ENCODE measurements at places on chromosomes 6 and 20. TPM values are rescaled to one million over a fixed set of nuclear protein-coding genes. Genes with fewer than 3 reads are reported as not detected.

Gene PRICKLE4
- total RNA-seq = not detected

- H3K27ac ChIP-seq = no peak overlapping the region
- H3K27me3 ChIP-seq = peaks cover 15% of the 10 kb centered on the region
- no peaks in the 10 kb centered on the region for H3K36me3 ChIP-seq
- DNase-seq = no peak
- H3K4me3 ChIP-seq = no peak overlapping the region
Measured at GRCh38 chr6:148854096-148854495, 107.3 kb downstream of the UST start.

GRCh38 chr6:155493694-155494143, 38.1 kb upstream of the NOX3 start:
- H3K4me3 ChIP-seq = no peak overlapping the region
- DNase-seq = peak; percentile 36
- no peaks in the 10 kb centered on the region for H3K27me3 ChIP-seq
- H3K4me1 ChIP-seq = peaks cover 12% of the 10 kb centered on the region
- peaks cover 6% of the 10 kb centered on the region for H3K36me3 ChIP-seq

DNA sequence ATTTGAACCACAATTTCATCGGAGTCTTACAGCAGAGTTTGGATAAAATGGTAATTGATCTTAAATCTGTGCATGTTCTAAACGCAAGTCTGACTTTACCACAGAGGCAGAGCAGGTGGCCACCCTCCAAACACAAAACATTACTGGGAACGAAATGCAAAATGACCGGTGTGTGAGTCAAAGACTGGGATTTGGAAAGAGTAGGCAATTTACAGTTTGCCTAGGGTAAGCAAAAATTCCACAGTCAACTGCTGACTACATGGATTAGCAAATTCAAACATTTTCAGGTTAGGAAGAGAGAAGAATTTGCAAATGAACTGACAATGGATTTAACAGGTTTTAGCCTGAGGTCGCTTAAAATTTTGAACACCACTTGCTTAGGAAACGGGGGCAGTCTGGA, 444.4 kb downstream of the HDGFL1 start:
- no peaks in the 10 kb centered on the region for H3K4me1 ChIP-seq
- no peak overlapping the region for H3K27ac ChIP-seq
- H3K27me3 ChIP-seq = peaks cover 5% of the 10 kb centered on the region
- DNase-seq = no peak
- H3K4me3 ChIP-seq = no peak overlapping the region

DNA sequence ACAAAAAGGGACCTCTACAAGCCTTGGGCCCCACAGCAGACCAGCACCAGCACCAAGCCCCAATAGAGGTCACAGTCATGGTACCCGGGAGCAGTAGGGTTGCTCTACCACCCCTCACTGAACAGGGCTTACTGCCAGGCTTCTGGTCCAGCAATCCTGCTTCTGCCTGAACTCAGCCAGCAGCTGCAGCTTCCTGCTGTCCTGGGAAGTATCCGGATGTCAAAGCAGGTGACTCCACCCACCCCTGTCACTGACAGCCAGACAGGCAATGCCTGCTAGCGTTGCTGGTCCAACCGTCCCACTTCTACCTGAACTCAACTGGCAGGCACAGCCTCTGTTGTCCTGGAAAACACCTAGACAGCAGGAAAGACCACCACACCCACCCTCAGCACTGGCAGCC, 47.0 kb upstream of the PCSK2 start:
- no peak overlapping the region for H3K27ac ChIP-seq
- H3K36me3 ChIP-seq = peaks cover 8% of the 10 kb centered on the region
- no peaks in the 10 kb centered on the region for H3K27me3 ChIP-seq
- H3K4me3 ChIP-seq = no peak overlapping the region
- DNase-seq = no peak
- no peaks in the 10 kb centered on the region for H3K4me1 ChIP-seq

GRCh38 chr6:122408702-122409458, 9.4 kb downstream of the HSF2 start:
- H3K4me3 ChIP-seq = peak overlapping the region; percentile 95
- DNase-seq = no peak
- H3K27ac ChIP-seq = peak overlapping the region; percentile 100
- H3K4me1 ChIP-seq = peaks cover 75% of the 10 kb centered on the region
- no peaks in the 10 kb centered on the region for H3K27me3 ChIP-seq
- H3K36me3 ChIP-seq = peaks cover 33% of the 10 kb centered on the region

DNA sequence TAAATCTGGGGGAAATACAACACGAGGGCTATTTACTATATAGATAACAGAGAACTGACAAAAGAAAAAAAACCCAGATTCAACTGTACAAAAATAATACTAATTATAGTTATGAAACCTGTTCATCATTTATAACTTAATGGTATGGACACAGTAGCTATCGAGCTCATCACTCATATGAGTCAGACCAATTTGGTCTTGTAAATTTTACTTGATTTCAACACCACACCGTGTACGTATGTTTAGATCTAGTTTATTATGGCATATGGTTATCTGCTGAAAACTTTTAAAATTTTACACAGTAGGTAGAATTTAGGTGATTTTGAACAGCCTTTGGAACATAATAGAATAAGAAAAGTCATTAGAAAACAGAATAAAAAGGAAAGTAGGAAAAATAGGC, 5.5 kb downstream of the MYLK4 start:
- peaks cover 11% of the 10 kb centered on the region for H3K27me3 ChIP-seq
- peaks cover 4% of the 10 kb centered on the region for H3K4me1 ChIP-seq
- no peak for DNase-seq
- no peak overlapping the region for H3K4me3 ChIP-seq
- H3K36me3 ChIP-seq = no peaks in the 10 kb centered on the region

- no peak overlapping the region for H3K4me3 ChIP-seq
- H3K27ac ChIP-seq = no peak overlapping the region
- H3K27me3 ChIP-seq = no peaks in the 10 kb centered on the region
- DNase-seq = no peak
Measured at GRCh38 chr20:25496968-25497401, 88.3 kb downstream of the NINL start.

DNA sequence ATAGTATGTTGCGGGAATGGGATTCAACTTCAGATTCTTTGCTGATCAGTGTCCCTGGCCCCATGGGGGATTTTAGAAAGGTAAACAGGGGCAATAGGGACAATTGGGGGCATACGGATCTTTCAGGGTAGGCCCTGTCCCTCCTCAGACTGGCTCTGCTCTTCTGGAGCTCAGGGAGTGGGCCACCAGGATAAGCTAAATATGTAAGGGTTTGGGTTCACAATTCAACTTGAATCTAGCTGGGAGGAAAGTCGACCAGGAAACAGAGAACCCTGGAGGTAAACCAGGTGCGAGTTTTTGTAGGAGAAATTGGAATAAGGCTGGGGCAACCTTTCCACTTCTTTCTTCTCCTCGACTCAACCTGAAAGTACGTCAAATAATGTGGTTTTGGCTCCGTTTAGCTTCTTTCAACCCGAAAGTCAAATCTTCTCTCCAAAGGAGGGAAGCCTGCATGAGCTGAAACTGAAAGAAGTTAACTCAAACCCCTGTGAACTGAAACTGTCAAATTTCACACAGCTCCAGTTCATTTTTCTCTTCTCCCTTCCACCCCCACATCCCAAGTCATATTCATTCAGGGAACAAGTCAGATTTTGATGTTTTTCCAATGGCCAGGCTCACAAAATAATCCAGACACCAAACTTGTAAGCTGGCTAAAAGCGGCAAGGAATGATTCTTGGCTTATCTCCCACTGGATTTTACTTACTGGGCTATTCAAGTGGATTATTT, 278.2 kb downstream of the CLIC5 start:
- no peaks in the 10 kb centered on the region for H3K27me3 ChIP-seq
- H3K36me3 ChIP-seq = no peaks in the 10 kb centered on the region
- peak; percentile 41 for DNase-seq
- peak overlapping the region; percentile 50 for H3K4me3 ChIP-seq
- H3K27ac ChIP-seq = peak overlapping the region; percentile 79

DNA sequence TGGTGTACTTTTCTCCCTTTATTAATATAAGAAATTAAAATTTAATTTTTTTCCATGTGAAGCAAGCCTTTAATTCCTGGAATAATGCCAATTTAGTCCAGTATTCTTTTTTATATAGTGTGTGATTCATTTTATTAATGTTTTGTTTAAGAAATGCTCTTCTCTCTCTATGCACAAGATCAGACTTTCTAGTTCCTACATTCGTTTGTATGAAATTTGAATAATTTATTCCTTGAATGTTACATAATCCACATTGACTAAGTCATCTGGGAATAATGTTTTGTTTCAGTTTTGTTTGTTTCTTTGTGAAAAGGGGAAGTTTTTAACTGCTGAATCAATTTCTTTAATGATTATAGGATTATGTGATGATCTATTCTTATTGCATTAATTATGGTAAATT, 181.4 kb upstream of the ID4 start:
- DNase-seq = no peak
- no peaks in the 10 kb centered on the region for H3K36me3 ChIP-seq
- no peak overlapping the region for H3K4me3 ChIP-seq
- H3K27me3 ChIP-seq = no peaks in the 10 kb centered on the region

GRCh38 chr6:155328539-155329459, 14.5 kb upstream of the TFB1M start:
- DNase-seq = no peak
- no peaks in the 10 kb centered on the region for H3K27me3 ChIP-seq
- no peak overlapping the region for H3K27ac ChIP-seq

DNA sequence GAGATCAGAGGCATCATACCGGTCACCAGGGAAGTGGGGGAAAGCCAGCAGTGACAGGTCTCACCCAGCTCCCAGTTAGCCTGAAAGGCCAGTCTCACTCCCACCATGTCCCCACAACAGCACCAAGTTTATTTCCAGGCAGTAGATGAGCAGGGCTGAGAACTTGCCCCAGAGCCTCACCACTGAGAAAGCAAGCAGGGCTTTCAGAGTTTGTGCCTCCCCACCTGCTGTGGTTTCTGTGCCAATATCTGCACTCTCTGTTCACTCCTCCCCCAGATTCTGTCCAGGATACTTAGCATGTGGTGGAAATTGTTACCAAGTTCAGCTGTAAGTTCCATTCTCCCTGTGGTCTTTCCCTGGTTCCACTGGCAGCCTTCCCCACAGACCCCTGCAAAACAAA, 255.0 kb upstream of the HTR1E start:
- no peaks in the 10 kb centered on the region for H3K36me3 ChIP-seq
- H3K27me3 ChIP-seq = no peaks in the 10 kb centered on the region

DNA sequence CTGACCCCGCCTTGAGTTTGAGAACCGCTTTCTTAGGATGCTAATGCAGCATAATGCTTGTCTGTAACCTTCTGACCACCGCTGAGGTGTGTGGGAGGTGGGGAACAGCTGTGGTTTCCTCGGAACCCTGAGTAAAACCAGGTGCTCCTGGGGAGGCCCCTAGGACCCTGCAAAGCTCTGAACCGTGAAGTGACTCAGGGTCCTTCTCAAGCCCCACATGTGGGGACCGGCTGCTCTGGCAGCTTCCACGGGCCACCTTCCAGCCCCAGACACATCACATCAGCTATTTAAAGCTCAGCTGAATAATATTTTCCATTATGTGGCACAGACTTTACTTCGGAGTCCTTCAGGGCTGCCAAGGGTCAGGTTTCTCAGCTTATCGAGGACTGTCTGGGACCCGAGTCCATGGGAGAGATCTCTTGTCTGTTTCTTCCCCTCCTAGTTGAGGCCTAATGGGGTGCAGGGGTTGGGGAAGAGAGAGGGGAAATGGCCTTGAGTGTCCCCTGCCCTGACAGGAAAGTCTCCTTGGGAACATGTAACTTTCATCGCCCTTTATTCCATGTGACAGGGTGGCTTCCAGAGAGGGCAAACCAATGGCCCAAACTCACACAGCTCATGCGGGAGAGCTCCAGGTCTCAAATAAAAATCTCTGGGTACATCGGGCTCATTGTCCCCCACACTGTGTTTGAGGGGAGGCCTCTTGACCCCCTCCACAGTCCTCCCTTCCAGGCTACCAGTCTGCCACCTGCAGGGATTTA, 186.1 kb upstream of the SLC24A3 start:
- no peaks in the 10 kb centered on the region for H3K4me1 ChIP-seq
- no peak for DNase-seq
- no peak overlapping the region for H3K4me3 ChIP-seq
- H3K36me3 ChIP-seq = no peaks in the 10 kb centered on the region
- H3K27ac ChIP-seq = no peak overlapping the region

- no peaks in the 10 kb centered on the region for H3K36me3 ChIP-seq
- H3K4me3 ChIP-seq = no peak overlapping the region
- H3K4me1 ChIP-seq = no peaks in the 10 kb centered on the region
- no peak for DNase-seq
- no peak overlapping the region for H3K27ac ChIP-seq
- no peaks in the 10 kb centered on the region for H3K27me3 ChIP-seq
Measured at GRCh38 chr20:54431156-54431944, 44.0 kb upstream of the DOK5 start.

DNA sequence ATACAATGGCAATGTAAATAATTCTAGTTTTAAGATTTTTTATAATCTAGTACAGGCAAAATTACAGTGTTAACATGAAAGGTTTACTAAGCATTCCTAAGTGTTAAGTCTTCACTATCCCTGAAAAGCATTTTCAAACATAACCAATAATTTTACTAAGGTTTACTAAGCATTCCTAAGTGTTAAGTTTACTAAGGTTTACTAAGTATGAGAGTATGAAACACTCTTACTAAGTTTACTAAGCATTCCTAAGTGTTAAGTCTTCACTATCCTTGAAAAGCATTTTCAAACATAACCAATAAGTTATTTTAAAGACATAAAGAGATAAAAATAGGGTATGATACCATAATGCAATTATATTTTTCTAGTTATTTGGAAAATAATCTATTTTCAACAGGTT, 82.6 kb downstream of the PRSS35 start:
- no peak overlapping the region for H3K27ac ChIP-seq
- peaks cover 4% of the 10 kb centered on the region for H3K4me1 ChIP-seq
- no peak overlapping the region for H3K4me3 ChIP-seq
- no peaks in the 10 kb centered on the region for H3K36me3 ChIP-seq
- no peak for DNase-seq

Gene CTNNBL1
- 102 TPM for total RNA-seq

DNA sequence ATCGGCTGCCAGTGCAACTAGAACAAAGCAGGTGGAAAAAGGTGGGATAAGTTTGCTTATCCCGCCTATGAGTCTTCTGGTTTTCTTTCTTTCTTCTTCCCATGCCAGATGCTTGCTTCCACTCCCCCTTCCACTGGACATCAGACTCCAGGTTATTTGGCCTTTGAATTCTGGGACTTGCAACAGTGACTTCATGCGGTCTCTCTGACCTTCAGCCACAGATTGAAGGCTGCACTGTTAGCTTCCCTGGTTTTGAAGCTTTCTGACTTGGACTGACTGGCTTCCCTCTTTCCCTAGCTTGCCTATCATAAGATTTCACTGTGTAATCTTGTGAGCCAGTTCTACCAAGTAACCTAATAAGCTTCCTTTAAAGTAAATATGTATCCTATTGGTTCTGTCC, 878.4 kb upstream of the GJE1 start:
- H3K27ac ChIP-seq = no peak overlapping the region
- H3K4me3 ChIP-seq = no peak overlapping the region
- H3K36me3 ChIP-seq = no peaks in the 10 kb centered on the region
- no peak for DNase-seq

Data from activated T-cell treated with anti-CD3 and anti-CD28 coated beads, Interleukin-2, amount 50 U/mL, for 72 hours (primary cell).